Kidney epithelial cell (primary cell): ENCODE measurements at places on chromosomes 3 and 15. TPM values are rescaled to one million over a fixed set of nuclear protein-coding genes. Genes with fewer than 3 reads are reported as not detected.
A peak's percentile ranks its signal among the peaks of the same experiment; 100 is the strongest.

The C3orf52 gene
- 42.5 and 42.9 TPM in 2 replicates for total RNA-seq

GRCh38 chr3:85821130-85821756, 862.5 kb downstream of the CADM2 start:
- peak; percentile 9 for DNase-seq

- peak; percentile 78 for DNase-seq
Measured at GRCh38 chr15:75723847-75724660, 11.4 kb upstream of the CSPG4 start.

- DNase-seq: no peak
Measured at GRCh38 chr15:66195621-66196230, 57.8 kb downstream of the MEGF11 start.

GRCh38 chr3:37995652-37996641, 5.4 kb downstream of the VILL start:
- no peak for DNase-seq
